Lower lobe of right lung (tissue), 2 donors: ENCODE measurements at places on chromosomes 16 and 17. TPM values are rescaled to one million over a fixed set of nuclear protein-coding genes. Genes with fewer than 3 reads are reported as not detected.
A peak's percentile ranks its signal among the peaks of the same experiment; 100 is the strongest.

DNA sequence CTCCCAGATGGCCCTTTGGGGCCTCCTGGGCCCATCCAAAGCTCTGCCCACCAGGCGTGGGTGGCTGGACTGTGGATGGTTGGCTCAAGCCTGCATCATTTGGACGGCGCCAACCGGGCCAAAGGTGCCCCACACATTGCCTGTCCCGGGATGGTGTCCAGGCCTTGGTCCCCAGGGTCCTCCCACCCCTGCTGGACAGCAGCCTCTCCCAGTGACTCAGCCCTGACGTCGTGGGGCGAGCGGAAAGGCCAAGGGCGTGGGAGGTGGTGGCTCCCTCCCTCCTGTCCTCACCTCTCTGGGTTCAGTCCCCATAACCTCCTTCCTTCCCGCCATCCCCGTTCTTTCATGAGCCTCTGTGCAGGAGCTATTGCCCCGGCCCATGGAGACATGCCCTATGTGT is 42.1 kb upstream of the DLX4 start:
- no peak for DNase-seq

DNA sequence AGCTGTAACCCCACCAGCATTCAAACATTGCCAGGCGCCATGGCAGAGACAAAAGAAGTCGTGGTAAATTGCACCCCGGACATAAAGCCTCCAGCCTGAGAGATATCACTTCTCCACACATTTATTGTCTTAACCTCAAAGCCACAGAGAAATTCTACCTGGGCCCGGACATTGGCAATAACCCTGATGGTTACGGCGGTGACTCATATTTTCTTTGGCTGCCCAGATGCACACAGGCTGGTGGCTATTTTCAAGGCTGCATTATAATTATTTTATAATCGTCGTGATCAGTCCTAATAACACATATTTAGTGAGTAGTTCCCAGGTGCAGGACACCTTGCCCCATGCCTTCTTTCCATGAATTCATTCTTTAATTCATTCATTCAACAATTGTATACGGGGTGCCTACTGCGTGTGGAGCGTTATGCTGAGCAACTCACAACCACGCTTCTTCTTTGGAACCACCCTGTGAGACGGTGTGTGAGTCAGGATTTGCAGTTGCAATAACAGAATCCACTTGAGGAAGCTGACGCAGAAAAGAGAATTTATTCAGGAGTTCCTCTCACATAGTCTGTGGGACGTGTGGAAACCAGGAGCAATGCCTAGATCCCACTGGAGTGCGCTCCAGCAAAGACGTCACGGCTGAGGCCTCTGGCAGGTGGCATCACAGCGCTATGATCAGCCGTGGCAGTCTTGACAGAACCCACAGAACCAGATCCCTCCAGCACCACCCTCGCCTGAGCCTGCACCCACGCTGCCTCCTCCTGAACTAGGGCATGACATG is 245.7 kb downstream of the FOXL1 start:
- no peak for DNase-seq

GRCh38 chr16:2357331-2357730 is 16.8 kb upstream of the ABCA3 start:
- no peak for DNase-seq

DNA sequence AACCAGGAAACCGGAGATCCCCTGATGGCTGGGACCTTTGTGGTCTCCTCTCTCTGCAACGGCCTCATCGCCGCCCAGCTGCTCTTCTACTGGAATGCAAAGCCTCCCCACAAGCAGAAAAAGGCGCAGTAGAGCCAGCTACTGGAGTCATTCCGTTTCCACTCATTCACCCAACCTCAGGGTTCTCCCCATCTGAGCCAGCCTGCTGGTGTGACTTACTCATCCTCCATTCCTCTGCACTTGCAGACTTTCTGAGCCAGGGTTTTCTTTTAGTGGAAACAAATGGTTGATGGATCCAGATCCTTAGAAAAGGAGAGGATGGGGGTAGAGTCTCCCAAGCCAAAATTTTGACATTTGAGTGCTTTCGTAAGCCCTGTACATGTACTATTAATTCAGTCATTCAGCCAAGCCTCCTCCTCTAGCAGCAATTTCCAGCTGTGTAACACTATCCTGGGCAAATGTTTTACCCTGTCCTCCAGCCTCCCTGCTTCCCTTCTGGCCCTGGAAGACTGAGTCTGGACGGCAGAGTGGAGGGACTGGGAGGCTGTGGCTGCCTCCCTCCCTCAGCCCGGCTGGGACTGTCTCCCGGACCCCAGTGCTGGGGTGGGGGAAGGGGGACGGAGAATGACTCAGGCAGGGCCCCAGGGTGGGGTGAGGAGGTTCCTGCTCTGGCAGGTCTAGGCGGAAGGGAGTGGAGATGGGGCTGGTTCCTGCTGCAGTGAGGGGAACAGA is 2.3 kb downstream of the SOX15 start:
- DNase-seq: no peak

DNA sequence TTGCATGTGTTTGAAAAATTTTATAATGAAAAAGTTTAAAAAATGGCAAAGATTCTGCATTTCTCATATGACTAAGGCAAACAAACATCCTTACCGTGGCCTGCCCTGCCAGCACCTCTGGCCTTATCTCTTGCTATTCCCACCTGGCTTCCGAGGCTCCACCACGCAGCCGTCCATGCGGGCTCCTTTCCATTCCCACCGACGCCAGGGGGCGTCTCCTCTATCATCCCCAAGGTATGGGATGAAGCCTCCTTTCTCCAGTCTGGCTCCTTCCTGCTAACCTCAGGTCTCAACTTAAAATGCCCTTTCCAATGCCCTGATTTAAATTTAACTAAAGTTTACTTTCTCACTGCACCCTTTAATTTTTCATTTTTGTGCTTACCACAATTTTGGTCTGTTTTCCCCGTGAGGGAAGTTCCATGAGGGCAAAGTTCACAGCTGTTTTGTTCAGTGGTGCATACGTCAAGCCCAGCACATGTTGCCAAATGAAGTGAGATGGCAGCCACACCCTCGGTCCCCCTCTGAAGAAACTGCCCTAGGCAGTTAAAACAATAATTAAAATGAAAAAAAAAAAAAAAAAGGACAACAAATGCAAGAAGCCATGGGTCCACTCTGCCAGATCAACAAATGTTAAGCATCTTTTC is 13.3 kb upstream of the SDK2 start:
- peak; percentile 74 for DNase-seq

- peak; percentile 38 for DNase-seq
These were observed 1.3 kb downstream of the YBX2 start for GRCh38 chr17:7293159-7293558.

GRCh38 chr16:65415460-65415859 is 293.6 kb upstream of the CDH11 start:
- DNase-seq: no peak

The CACNG3 gene
- not detected for total RNA-seq

The MGAT5B gene
- total RNA-seq: 1.3 TPM
